T-cell (primary cell): ENCODE measurements at places on chromosomes 2 and 18. TPM values are rescaled to one million over a fixed set of nuclear protein-coding genes. Genes with fewer than 3 reads are reported as not detected.

MBP gene
- 114 TPM for total RNA-seq

- no peak overlapping the region for H3K27ac ChIP-seq
- H3K36me3 ChIP-seq = no peaks in the 10 kb centered on the region
- DNase-seq = no peak
- H3K4me1 ChIP-seq = no peaks in the 10 kb centered on the region
- H3K27me3 ChIP-seq = no peaks in the 10 kb centered on the region
Observed at GRCh38 chr2:71602115-71602495, 148.7 kb downstream of the DYSF start.

DNA sequence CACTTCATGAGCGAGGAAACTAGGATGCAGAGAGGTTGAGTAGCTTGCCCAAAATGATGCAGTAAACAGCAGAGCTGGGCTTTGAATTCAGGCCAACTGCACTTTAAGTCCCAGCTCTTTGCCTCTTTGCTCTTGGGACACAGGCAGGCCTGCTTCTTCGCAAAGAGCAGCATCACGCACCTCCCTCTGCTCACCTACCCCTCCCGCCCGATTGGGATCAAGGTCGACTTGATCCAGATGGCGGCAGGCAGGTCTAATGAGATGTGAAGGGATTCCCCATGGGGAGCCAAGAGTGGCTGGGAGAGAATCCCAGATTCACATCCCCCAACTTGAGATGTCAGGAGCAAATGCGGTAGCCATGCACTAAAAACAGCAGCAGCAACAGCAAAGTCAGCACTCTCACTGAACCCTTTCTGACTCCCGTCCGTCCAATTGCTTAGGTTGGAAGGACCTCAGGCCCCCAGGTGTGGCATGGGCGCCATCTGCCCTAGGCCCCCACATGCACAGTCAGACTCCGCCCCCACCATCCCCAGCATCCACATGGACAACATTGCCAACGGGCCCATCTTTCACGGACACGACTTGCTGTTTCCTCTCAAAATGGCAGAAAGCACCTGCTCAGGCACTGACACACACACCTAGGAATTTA, 84.3 kb upstream of the MAP4K4 start:
- no peaks in the 10 kb centered on the region for H3K36me3 ChIP-seq
- no peak overlapping the region for H3K4me3 ChIP-seq
- H3K4me1 ChIP-seq = no peaks in the 10 kb centered on the region

DNA sequence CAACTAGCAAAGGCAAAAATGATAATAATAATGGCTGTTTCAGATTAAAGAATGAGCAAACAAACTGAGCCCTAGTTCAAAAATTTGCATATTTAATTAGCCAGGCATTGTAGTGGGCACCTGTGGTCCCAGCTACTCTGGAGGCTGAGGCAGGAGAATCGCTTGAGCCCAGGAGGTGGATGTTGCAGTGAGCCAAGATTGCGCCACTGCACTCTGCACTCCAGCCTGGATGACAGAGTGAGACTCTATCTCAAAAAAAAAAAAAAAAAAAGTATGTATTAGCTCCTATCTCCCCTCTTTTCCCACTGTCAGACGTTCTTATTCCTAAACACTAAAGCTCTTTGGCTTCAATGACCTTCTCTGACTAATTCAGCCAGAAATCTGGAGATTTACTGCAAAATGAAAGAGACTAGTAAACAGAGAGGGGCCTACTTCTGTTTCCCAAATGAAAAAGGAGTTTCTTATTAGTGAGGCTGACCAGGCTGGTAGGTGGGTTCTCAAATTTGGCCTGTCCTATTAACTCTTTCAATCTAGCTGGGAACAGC, 3.9 kb upstream of the SRBD1 start:
- H3K27ac ChIP-seq = no peak overlapping the region
- no peak overlapping the region for H3K4me3 ChIP-seq
- no peaks in the 10 kb centered on the region for H3K4me1 ChIP-seq

GRCh38 chr2:68709421-68709911, 25.1 kb upstream of the ARHGAP25 start:
- DNase-seq = no peak
- no peaks in the 10 kb centered on the region for H3K36me3 ChIP-seq
- no peaks in the 10 kb centered on the region for H3K27me3 ChIP-seq
- no peak overlapping the region for H3K27ac ChIP-seq
- H3K4me3 ChIP-seq = no peak overlapping the region

DNA sequence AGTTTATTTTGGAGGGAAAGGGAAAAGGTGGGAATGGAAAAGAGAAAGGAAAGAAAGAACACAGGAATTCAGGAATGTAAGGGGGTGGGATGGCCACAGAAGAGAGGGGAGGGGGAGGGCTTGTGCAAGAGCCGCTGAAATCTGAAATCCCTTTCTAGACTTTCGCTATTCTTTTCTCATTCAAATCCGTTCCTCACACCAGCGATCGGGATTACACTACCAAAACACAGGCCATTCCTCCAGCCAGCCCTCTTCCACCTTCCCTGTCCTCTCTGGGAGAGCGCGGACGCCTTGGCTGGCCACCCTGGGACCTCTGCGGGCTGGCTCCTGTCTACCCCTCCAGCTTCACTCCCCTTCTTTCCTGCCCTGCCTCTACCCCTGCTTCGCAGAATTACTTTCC, 102.3 kb downstream of the CDCA7 start:
- DNase-seq = no peak
- H3K4me3 ChIP-seq = no peak overlapping the region
- no peak overlapping the region for H3K27ac ChIP-seq
- H3K27me3 ChIP-seq = no peaks in the 10 kb centered on the region

UBXN4 gene
- total RNA-seq = 116 TPM

ACOXL gene
- total RNA-seq = 0.10 TPM

SNTG2 gene
- 4.3 TPM for total RNA-seq

GAD1 gene
- total RNA-seq = 0.09 TPM
